ENCODE measurements at places on chromosomes 11 and 22.

DNA sequence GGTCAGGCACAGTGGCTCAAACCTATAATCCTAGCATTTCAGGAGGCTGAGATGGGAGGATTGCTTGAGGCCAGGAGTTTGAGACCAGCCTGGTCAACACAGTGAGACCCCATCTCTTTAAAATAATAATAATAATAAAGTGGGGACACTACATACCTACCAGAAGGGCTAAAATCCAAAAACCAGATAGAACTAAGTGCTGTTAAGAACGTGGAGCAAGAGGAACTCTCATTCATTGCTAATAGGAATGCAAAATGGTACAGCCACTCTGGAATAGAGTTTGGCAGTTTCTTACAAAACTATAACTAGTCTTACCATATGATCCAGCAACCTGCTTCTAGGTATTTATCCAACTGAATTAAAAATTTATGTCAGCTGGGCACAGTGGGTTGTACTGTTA lies 9.6 kb downstream of the CKAP5 start:
- DNase-seq: no peak

DNA sequence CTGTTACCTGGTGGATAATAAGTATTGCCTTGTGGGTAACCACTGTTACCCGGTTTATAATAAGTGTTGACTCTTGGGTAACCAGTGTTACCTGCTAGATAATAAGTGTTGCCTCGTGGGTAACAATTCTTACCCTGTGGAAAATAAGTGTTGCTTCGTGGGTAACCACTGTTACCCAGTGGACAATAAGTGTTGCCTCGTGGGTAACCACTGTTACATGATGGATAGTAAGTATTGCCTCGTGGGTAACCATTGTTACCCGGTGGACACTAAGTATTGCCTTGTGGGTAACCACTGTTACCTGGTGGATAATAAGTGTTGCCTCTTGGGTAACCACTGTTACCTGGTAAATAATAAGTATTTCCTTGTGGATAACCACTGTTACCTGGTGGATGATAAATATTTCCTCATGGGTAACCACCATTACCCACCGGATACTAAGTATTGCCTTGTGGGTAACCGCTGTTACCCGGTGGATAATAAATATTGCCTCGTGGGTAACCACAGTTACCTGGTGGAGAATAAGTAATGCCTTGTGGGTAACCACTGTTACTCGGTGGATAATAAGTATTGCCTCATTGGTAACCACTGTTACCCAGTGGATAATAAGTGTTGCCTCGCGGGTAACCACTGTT lies 8.7 kb upstream of the NXPE4 start:
- no peak for DNase-seq

- DNase-seq: no peak
These were observed 736 bp downstream of the RDX start for GRCh38 chr11:110295531-110296225.

- DNase-seq: no peak
These were observed 5.4 kb downstream of the MYO18B start for GRCh38 chr22:25747245-25747944.

- DNase-seq: no peak
These were observed 24.9 kb downstream of the POLA2 start for GRCh38 chr11:65286686-65287085.

- no peak for DNase-seq
These were observed 321.0 kb downstream of the NTM start for GRCh38 chr11:131691181-131692041.

DNA sequence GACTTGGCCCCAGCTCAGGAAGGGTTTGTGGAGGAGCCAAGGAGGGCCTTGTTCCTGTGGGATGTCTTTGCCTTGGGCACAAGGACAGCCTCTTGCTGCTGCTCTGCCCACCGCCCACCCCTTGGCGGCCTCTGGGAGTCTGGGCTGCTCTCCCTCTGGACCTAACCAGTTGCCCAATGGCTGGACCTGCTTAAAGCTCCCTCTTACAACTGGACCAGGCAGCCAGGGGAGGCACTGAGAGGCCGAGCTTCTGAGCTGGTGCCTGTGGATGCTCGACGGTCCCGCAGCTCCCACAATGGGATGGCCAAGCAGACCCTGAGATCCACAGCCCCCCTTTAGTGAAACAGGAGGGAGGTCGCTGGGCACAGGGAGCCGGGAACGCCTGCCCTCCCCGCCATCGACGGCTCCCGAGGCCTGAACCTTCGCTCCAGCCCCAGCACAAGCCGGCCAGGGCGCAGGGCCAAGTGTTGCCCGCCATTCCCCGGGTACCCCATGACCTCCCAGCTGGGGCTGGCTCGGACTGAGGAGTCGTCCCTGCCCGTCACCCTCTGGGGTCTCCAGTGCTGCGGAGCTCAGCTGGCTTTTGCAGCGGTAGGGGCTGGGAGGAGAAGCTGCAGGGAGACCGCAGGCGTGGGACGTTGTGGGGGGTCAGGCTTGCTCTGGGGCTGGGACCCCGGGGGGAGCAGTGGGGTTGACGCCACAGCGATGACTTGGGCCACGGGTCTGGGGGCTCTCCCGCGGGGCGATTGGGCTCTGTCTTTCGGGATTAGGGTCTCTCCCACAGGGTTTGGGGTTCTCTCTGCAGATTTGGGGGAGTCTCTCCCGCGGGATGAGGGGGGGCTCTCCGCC lies 584 bp upstream of the GAL start:
- no peak for DNase-seq

GRCh38 chr11:27339941-27340340 lies 23.1 kb downstream of the CCDC34 start:
- no peak for DNase-seq

GRCh38 chr11:123429913-123430720 lies at the start of gene GRAMD1B:
Gene GRAMD1B (plus strand): TSS chr11:123430269. CDS start chr11:123430793, 524 bp downstream.
- DNase-seq: no peak

GRCh38 chr11:113697756-113698407 lies 8.2 kb downstream of the TMPRSS5 start:
- DNase-seq: no peak

DNA sequence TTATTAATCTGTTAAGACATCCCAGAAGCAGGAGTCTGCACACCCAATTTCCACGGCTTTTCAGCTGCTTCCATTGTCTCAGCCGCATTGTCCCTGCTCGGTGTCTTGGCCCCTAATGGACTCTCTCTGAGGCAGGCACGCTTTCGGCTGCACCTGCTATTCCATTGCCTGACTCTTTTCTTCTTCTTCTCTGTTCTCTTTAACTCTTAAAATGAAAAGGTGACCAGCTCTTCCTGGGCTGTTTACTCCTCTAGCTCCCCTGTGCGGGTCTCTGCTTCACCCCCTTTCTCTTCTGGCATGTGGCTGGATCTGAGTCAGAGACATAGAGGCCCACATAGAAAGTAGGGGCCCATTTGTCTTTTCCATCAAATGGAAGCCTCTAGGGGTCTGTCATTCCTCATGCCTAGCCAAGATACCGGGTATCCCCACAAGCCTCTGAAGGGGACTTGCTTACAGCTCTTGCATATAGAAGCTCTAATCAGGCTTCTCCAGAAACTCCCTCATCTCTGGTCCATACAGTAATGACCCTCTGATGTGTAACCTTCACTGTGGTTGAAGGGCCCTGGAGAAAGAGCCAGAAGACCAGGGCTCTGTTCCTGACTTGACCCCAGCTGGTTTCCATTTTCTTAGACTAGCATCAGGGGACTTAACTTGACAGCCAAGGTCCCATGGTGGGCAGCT lies 243.9 kb downstream of the ST3GAL4 start:
- no peak for DNase-seq

DNA sequence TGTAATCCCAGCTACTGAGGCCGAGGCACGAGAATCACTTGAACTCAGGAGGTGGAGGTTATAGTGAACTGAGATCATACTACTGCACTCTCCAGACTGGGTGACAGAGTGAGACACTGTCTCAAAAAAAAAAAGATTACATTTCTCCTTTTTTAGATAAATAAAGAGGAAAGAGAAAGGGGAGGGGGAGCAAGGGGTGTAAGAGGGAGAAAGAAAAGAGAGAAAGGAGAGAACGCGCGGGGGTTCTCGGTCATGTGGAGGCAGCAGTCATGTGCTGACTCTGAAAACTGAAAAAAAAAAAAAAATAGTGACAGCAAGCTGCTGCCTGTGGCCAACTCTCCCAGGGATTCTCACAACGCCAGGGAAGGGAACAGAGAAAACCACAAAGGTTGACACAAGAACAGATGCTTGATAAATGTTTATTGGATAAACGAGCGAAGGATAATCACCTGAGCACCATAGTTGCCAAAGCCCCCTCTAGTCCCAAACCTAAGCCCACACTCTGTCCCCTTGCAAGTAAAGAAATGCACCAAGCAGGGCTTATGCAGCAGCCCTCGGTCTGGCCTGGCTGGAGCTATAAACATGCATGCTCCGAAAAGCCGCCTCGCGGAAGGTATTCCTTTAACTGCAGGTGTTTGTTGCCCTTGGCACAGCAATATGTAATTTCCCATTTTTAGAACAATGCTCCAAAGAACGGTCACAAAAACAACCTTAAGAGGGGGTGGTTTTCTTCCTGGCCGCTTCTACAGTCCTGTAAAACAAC lies 14.5 kb downstream of the SCGB1A1 start:
- DNase-seq: no peak

- no peak for DNase-seq
These were observed 24.1 kb downstream of the RNF214 start for GRCh38 chr11:117256573-117256972.

DNA sequence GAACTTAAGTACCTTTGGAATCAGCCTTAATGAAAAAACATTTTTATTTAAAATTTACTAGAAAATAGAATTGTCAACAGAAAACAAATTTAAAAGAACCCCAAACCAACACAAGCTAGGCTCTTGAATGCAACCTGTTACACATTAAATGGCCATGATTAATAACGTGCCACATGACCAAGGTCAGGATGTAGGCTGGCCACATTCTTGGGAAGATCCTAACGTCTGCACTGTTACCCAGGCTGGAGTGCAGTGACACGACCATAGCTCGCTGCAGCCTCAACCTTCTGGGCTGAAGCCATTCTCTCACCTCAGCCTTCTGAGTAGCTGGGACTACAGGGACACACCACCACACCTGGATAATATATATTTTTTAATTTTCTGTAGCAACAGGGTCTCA lies 126.4 kb upstream of the APOA1 start:
- DNase-seq: no peak

DNA sequence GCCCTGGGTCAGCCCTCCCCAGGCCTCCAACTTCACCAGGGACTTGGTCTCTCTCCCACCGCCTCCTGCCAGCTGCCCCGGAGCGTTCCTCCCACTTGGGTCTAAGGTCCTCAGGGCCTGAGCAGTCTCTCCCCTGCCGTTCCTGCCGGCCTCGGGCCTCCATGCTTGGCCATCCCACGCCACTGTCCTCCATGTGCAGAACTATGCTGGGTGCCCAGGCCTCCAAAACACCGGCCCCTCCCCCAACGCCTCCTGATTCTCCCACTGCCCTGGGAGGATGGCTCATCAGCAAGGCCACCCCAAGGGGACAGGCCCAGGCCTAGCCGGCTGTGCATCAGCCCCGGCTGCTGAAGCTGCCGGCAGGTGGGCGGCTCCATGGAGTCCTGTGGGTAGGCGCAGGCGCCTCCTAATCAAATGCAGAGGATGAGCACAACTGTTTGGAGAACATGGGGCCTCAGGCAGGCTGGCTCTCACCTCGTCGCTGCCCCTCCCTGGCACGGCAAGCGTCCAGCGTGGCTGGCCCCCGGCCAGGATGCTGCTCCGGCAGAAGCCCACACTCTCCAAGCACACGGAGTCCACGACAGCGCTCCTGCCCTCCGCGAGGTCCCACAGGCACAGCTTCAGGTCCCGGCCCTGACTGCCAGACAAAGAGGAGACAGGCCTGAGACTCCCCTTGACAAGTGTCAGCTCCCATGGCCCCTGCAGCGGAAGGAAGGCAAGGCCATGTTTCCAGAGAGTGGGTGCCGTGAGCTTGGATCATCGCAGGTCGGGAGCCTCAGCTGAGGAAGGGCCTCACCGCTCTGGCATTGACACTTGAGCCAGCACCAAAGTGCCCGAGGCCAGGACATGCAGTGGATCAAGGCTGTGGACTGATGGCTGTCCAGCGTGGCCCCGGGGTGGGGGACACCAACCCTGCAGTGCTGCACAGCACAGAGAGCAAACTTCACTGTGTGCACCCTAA lies 42.6 kb downstream of the GNB1L start:
- no peak for DNase-seq

DNA sequence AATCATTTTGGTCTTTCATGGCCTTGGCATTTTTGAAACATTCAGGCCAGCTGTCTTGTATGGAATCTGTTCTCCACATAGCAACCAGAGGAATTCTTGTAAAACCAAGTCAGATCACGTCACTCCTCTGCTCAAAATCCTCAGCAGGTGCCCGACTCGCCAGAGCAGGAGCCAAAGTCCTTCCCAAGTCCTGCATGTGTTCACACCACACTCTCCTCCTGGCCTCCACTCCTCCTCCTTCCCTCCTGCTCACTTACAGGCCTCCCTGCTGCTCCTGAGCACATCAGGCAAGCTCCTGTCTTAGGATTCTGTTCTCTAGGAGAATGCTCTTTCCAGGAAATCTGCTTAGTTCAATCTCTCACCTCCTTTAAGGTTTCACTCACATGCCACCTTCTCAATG lies 6.9 kb upstream of the PSMC3 start:
- DNase-seq: no peak

GRCh38 chr11:70033711-70034070 lies 44.4 kb upstream of the ANO1 start:
- DNase-seq: no peak

DNA sequence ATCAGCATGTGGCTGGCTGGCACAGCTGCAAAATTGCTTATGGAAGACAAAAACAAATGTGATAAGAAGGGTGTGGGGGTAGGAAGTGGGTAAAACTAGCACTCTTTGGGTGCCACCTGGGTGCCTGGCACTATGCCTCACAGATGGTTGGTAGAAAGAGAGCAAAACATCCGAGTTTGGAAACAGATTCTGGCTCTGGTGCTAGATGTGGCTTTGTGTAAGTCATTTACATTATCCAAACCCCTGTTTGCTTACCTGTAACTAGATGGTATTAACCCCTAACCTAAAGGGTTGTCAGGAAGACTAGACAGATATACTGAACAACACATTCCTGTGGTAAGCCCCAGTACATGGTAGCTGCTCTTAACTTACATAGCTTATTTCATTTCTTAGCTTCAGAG lies 905.6 kb downstream of the DLG2 start:
- no peak for DNase-seq

DNA sequence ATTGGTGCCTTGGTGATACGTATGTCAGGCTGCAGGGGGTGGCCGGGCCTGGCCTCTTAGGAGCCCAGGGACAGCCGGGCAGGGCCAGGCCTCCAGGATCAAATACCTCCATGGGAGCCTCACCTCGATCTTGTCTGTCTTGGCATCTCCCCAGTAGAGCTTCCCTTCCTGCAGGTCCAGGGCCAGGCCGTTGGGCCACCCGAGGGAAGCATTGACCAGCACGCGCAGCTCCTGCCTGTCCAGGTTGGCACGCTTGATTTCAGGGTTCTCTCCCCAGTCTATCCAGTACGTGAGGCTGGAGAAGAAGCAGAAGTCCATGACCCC lies 137.7 kb downstream of the CRYBB2 start:
- no peak for DNase-seq

- DNase-seq: no peak
These were observed 47.9 kb upstream of the ADORA2A start for GRCh38 chr22:24379536-24379935.

- peak; percentile 26 for DNase-seq
These were observed at the start of gene AMBRA1 for GRCh38 chr11:46593550-46594373. Gene AMBRA1 (minus strand): TSS chr11:46594023. CDS start chr11:46548380, 45,643 bp downstream.

GRCh38 chr11:847876-848275 lies 5.2 kb downstream of the TSPAN4 start:
- no peak for DNase-seq

GRCh38 chr11:10645212-10645795 lies 48.3 kb downstream of the IRAG1 start:
- no peak for DNase-seq

Measured in substantia nigra (tissue), 51 donors.